ENCODE measurements at places on chromosomes 6 and 20. TPM values are rescaled to one million over a fixed set of nuclear protein-coding genes. Genes with fewer than 3 reads are reported as not detected.

Gene CTAGE9
- not detected for total RNA-seq

Gene CGAS
- total RNA-seq: 3.4 TPM

Gene SLC35F1
- 0.17 TPM for total RNA-seq

Gene IL17F
- not detected for total RNA-seq

Gene MTFR2
- 2.6 TPM for total RNA-seq

Gene TREML1
- total RNA-seq: not detected

Data from renal cortical epithelial cell (primary cell).